Epithelial cell of prostate (primary cell): ENCODE measurements at places on chromosomes 2 and 18.

GRCh38 chr2:73223821-73224220 is 9.2 kb downstream of the PRADC1 start:
- DNase-seq, result no peak

- DNase-seq, result no peak
These were observed 61.2 kb upstream of the FZD5 start for GRCh38 chr2:207830778-207831438.

DNA sequence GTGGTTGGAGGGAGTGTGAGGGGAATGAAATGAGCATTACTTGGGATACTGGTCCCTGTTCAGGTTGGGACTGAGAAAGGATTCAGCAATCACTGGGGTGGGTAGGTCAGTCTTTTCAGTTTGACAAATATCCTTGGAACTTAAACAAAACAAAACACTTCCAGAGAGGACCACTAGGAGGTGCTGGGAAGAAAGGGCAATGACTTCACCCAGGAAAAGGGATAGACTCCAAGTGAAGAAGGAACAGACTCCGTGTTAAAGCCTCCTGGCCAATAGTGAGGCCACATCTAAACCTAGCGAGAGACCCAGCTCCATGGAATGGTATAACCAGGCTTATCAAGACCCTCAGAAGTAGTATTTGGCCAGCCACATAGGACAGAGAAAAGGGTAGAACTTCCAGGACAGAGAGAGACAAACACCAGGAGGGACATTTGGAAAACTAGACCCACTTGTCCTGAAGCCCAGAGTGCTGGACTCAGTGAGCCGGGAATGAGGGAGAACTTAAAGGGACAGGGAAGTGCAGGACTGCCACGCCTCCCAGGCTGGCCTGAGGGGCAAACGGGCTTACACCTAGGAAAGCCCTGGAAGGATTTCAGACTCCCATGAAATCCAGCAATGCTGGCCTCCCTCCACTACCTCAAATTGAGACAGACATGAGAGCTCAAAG is 19.6 kb upstream of the KCNG3 start:
- DNase-seq, result no peak

DNA sequence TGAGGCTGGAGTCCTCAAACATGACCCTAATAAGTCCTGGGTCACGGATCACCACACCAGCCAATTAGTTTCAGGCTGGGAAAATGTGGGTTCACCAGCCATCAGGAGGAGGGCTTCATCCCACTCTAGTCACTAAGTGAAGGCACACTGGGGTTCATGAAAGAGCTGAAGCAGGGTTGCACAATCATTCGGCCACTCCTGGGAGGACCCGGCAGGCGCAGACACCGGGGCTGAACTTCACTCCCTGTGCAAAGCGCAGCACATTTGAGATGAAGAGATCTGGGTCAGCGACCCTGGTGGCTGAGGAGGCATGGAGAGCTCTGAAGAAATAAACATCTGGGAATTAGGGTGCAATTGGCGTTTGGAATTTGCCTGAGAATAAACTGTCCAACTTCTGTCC is 684.4 kb upstream of the SALL3 start:
- DNase-seq, result no peak

DNA sequence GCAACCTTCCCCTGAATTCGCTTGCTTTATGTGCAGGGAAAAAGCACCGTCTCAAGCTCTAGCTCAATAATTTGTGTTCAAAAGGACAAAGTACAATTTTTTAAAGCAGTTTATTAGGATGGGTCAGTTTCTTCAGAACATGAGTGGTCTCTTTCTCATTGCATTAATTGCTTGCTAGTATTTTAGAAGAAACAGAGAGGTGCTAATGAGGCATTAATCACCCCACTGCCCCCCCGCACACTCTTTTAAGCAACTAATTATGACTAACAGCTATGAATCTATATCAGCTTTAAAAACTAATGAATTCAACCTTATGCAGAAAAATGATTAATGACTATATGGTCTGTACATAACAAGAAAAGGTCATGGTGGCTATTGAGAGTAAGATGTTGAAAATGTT is 262.1 kb upstream of the ST6GAL2 start:
- DNase-seq, result no peak

GRCh38 chr2:65129286-65129825 is 550 bp downstream of the RAB1A start:
- DNase-seq, result no peak

- DNase-seq, result no peak
These were observed 1.2 kb downstream of the TFPI start for GRCh38 chr2:187552828-187553681.

GRCh38 chr2:120404941-120405758 is 59.2 kb downstream of the INHBB start:
- no peak for DNase-seq

- no peak for DNase-seq
These were observed 95.1 kb upstream of the MYCN start for GRCh38 chr2:15845294-15845693.

DNA sequence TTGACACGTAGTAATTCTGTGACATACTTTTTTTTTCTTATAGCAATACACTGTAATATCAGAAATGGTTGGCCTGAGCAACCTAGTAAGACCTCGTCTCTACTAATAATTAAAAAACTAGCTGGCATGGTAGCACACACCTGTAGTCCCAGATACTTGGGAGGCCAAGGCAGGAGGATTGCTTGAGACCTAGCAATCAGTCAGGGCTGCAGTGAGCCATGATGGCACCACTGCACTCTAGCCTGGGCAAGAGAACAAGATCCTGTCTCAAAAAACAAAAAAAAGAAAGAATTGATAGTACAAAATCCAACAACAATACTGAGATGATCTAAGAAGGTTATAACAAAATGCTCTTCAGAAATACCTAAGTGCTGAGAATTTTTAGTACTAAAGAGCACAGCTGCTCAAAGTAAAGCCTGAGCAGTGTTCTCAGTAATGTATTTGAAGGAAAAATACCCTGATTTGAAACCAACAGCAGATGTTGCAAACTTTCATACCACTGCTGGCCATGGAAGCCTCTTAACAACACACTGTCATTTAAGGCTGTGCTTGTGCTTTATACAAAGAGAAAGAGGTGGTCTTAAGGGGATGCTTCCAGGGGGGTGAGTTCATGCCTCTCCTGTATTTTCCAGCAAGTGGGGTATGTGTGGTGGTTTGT is 132.6 kb upstream of the CDCA7 start:
- no peak for DNase-seq

- no peak for DNase-seq
These were observed 276.7 kb downstream of the CALCRL start for GRCh38 chr2:187171318-187171717.

DNA sequence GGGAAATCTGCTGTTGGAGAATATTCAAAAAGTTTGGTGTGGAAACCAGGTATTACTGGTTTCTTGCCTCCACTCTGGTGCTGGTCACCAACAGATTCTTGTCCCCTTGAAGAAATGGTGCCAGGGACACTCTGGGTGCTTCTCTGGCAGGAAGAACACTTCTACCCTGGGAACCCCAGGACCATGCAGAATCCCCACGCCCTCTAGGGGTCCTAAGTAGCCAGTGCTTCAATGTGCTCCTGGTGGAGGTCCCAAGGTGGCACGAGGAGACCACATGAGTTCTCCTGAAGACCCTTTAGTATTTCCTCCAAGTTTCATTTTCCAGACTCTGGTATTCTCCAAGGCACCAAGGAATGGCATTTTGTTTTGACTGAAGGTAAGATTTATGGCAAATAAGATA is 380.6 kb downstream of the TSN start:
- DNase-seq, result no peak

- no peak for DNase-seq
These were observed 112.8 kb upstream of the SCN1A start for GRCh38 chr2:166240387-166241313.

DNA sequence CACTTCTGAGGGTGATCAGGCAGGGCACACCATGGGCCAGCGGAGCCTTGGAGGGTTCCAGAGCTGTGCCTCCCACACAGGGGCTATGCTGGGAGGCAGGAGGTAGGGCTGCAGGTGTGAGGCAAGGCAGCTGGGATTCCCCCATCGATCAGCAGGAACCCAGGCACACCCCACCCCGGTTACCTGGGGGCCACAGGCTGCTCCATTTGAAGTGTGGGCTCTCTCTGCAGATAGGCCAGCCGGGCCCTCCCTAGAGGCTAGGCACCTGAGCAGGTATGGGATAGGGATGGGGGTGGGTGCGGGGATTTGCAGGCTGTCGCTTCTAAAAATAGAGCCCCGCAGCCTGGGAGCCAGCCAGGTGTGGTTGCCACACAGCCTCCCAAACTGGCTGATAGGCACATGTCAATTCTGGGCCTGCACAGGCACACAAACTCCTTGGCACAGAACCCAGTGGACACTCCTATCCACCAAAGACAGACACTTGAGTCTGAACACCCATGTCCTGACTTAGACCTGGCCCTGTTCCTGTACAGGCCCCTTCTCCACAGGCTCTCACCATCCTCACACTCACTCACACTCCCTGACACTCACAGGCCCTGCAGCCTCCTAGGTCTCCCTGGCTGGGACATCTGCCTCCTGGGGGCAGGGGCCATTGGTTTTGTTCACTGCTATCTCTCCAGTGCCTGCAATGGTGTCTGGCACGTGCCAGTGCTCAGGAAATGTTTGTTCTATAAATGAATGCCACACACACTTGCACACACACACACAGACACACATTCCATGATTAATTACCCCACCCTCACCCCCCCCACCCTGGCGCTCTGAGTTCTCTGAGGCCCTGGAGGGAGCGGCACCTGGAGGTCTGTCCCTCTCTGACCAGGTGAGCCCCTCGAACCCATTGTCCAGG is 73.4 kb downstream of the ZFP36L2 start:
- no peak for DNase-seq

DNA sequence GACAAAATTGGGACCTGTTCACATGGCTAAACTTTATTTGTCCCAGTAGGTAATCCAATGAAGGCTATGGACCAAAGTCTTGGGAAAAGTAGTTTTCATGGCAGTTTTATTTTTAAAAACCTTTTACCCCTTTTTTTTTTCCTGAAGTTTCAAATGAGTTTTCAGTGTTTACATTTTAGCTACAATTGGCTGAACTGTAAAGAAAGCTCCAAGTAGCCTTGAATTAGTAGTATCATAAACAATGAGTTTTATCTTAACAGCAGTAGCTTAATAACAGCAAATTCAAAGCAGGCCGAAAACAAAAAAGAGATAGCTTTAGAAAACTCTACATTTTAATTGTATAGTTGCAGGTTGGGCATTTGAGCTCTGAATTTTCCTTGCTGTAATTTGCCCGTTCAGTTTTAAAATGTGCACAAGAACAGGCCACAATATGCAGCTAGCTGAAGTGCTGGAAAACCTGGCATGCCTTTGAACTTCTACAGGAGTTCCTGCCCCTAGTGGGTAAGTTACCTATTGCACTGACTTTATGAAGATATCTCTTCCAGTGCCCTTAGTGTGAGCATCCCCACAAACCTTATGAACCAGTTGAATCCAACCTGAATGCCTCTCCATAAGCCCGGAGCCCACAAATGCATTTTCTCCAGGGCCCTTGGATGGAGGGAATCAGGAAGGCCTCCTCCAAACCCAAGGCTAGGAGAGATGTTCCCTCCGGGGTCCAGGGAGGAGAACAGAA is 106.7 kb downstream of the XRCC5 start:
- no peak for DNase-seq

DNA sequence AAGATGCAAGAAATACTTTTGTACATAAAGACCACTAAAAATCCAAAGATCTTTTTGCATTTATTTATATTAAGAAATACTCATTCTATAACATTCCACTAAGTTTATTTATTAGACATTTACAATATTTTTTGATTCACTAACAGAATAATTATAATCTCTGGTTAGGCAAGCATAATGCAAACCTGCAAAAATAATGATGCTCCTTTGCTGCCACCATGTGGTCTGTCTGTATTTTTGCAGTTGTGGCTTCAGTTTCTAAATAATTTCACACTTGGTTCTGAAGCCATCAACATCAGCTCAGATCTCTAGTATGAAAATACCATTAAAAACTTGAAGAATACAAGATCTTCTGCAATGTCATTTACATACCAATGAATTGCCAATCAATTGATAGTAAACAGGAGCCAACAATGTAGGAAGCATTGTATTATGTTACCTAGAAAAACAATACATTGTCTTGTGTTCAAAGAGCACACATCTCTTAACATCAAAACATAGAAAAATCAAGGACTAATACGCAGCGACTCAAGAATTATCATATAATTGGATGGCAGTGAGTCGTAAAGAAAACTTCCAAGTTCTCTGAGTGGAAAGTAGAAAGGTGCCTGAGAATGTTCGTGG is 28.8 kb upstream of the WDR75 start:
- DNase-seq, result no peak

DNA sequence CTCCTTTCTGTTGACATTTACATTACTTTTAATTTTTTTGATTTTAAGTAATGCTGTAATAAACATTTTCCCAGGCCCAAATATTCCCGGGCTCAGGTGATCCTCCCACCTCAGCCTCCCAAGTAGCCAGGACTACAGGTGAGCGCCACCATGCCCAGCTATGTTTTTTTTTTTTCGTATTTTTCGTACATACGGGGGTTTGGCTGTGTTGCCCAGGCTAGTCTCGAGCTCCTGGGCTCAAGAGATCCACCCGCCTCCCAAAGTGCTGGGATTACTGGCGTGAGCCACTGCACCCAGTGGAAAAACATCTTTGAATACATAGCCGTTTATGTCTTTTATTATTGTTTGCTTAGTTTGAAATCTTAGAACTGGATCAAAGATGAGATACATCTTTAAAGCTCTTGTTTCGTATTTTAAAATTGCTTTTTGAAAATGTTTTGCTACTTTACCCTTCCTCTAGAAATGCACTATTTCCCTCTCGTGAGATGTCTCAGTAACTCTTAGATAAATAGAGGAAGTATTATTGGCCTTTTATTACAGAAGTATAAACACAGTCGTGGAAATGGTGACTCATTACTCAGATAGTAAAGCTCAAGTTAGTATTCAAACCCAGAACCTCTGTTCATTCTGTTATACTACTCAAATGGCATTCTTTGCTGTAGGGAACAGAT is 2.4 kb downstream of the SMCHD1 start:
- DNase-seq, result no peak

- no peak for DNase-seq
These were observed 404.0 kb downstream of the ADCYAP1 start for GRCh38 chr18:1308686-1309085.
